ENCODE measurements at places on chromosomes 3 and 15.
A peak's percentile ranks its signal among the peaks of the same experiment; 100 is the strongest.

DNA sequence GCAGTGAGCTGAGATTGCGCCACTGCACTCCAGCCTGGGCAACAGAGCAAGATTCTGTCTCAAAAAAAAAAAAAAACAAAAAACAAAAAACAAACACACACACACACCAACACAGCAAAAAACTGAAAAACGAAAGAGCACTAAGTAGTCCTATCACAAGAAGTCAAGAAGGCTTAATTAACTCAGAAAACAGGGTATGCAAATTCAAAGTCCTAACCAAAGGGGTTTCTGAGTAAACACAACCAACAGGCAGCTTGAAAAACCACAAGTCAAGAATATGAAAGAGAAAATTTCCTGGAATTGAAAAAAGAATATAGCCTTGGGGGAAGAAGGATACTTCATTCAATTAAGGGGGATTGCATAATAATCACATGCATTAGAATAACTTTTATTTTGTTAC, 37.7 kb upstream of the PARP14 start:
- DNase-seq: no peak

- no peak for DNase-seq
Measured at GRCh38 chr3:29601861-29602585, 321.2 kb downstream of the RBMS3 start.

DNA sequence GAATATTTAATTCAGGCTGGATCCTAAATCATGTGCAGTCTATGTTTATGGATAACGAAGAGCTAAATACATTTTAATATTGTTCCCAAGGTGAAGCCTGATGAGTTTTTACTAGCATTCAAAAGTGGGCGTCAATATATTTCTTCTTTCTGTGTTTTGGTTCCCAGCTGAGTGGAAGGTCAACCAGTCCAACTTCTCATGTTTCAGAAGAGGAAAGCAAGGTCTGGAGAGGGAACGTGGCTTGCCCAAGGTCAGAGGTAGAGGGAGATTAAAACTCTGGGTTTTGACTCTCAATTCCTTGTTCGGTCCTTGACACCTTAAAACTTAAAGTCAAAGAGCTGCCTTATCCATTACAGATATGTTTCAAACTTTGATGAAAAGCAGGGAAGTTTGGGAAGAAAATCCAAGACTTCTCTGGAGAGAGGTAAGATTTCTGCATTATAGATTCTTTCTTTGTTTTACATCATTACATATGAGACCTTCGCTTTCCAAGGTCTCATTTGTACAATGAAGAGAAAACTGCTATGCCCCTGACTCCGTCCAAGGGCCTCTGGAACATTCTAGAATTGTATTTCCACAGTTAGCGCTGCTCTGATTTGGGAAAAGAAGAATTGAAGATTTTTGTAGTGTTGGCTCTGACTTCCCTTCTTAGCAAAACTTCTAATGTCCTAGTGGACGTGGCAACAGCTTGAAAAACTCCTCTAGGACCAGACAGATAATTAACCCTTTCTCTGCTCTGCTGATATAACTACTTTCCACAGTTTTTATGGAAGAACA, 57.7 kb upstream of the HES1 start:
- no peak for DNase-seq

DNA sequence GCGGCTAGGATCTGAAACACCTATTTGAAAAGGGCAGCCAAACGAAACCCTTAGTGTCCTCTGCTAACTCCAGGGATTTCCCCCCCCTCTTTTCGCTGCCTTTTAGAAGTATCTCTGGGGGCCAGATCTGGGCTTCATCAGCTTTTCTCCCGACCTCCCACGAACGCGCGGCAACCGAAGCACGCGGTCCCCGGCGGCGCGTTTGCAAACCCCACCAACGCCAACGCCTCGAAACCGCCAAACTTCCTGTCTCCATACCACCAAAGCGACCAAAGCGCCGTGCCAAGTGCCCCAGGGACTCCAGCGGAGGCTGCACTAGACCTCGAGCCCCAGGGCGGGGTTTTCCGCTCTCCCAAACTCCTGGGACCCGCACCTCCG, 155.8 kb upstream of the FRMD4B start:
- no peak for DNase-seq

GRCh38 chr3:69120879-69121464, 1.4 kb downstream of the LMOD3 start:
- DNase-seq: peak; percentile 26
